Liver (tissue), 10 donors: ENCODE measurements at places on chromosomes 12 and 14.
A peak's percentile ranks its signal among the peaks of the same experiment; 100 is the strongest.

DNA sequence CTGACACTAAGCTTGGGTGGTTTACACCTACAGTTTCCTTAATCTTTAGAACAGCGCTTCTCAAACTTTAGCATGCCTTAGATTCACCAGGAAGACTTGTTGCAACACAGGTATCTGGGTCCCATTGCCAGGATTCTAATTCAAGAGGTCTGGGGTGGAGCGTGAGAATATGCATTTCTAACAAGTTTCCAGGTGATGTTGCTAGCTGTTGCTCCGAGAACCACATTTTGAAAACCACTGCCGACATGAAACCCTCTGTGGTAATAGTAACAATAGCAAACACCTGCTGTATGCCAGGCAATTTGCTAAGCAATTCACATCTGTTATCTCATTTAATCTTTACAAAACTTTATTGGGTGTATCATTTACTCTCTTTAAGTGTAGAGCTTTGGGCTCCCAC lies 58.6 kb downstream of the TRHDE start:
- no peak for DNase-seq

- DNase-seq = peak; percentile 60
These were observed 118.4 kb upstream of the EVL start for GRCh38 chr14:99946652-99947489.

- no peak for DNase-seq
These were observed 137.6 kb upstream of the MAX start for GRCh38 chr14:65239938-65240296.

- DNase-seq = no peak
These were observed 399.8 kb upstream of the USP15 start for GRCh38 chr12:61860451-61860850.
